ENCODE measurements at places on chromosomes 5 and 9.
A peak's percentile ranks its signal among the peaks of the same experiment; 100 is the strongest.

- no peak for DNase-seq
Measured at GRCh38 chr9:77865385-77866047, 166.1 kb downstream of the GNAQ start.

DNA sequence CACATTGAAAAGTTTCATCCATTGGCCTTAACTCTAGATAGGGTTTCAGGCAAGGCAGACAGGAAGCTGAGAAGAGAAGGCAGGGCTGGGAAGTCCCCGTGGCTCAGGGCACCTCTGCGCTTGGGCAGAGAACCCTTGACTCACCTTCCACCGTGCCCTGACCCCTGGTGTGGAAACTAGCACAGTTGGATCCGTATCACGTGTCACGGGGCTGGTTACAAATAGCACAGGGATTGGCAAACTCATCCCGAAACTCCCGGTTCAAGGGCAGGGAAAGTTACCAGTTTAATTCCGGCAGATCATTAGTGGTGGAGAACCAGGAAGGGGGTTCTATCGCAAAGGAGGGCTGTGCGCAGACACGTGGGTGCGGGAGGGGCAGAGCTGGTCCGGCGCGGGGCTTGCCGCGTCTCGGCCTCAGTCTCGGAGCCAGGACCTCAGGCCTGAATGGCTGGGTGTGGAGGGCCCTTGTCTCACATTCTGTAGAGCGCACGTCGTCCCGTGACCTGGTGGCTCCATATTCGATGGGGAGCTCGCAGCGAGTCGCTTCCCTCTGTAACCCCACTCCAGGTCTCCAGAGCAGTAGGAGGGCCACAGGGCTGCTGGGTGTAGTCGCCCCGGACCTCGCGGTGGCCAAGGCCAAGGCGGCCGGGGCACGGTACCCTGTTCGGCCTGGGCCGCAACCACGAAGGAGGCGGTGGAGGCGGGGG, 771 bp upstream of the TMEM171 start:
- no peak for DNase-seq

GRCh38 chr5:143247134-143247815, 156.2 kb downstream of the NR3C1 start:
- DNase-seq: no peak

GRCh38 chr5:23820765-23821471, 313.5 kb downstream of the PRDM9 start:
- peak; percentile 57 for DNase-seq

DNA sequence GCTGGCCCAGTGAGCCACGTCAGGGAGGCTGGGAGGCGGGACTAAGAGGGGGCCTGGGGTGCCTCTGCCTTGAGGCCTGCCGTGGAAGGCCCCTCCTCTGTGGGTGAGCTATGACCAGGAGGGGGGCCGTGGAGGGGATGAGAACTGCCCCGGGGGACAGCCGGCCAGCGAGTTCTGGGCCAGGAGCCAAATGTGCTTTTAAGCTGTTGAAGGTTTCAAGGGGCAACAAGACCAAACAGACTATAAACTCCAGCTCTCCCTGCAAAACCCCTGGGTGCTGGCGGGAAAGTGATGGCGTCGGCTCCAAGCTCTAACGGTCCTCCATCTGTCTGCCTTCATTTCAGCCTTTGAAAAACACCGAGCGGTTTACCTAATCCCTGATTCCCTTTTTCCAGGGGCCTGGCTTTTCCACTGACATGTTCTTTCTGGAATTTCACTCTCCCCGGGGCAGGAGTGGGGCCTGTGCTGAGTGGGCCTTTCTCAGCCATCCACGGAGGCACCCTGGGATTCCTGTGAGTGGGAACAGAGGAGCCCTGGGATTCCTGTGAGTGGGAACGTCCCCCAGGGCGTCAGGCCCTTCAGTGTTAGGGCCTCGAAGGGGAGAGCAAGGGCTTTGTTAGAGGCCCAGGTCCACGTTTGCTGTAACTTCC, 65.6 kb downstream of the COL5A1 start:
- DNase-seq: no peak

GRCh38 chr9:77752554-77752953, 104.4 kb upstream of the GNA14 start:
- DNase-seq: no peak

DNA sequence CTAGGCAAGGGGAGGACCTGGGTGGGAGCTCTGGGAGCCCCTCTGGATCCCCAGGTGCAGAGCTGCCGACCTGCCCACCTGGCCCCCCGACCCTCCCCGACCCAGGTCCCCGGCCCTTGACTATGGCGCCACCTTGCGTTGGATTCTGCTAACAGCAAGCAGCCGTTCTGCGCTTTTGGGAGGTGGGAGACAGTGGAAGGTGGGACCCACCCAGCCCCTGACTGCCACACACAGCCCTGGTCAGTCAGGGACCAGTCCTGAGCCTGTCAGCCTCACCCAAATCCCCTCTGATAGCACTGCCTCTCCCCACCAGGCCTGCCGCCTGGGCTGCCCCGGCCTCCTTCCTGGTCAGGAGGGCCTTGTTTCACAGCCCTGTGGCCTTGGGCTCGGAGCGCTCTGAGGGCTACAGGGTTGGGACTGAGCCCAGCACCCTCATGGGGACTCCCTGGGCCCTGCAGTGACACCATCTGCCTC, 77.9 kb downstream of the HMCN2 start:
- DNase-seq: no peak

DNA sequence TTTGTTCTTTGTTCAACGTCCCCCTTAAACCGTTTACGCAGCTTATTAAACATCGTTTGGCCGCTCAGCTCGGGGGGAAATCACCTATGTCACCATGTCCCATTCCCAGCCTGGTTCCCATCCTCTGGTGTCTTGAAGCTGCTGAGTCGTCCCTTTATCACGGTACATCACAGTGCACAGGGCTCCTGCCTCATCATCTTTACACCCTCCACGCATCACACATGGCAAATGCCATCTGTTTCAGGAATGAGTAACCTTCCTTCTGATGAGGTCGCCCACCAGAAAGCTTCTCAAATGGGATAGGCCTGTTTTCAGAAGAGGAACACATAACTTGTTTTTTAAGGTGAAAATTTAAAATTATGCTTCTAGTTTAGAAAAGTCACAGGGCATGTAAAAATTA, 7.9 kb upstream of the LHX6 start:
- DNase-seq: no peak

- no peak for DNase-seq
Measured at GRCh38 chr5:94433397-94434163, 184.8 kb downstream of the KIAA0825 start.

DNA sequence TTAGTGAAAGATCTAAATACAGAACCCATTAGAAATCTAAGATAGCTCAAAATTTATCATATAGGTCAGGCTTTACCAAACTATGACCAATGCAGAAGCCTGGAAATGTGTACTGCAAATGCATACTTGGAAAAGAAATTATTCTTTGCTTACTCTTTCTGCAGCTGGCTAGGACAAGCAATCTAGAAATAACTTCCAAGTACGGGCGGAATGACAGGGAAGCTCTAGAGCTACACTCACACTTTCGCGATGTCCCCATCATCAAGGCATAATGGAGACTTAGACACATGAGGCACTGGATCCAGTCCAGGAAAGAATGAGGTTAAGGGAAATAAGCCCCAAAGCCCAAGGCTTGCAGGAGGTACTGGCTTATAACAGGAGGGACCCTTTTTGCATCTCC, 22.4 kb upstream of the MAP1B start:
- no peak for DNase-seq

GRCh38 chr9:28539434-28540070, 966.3 kb upstream of the C9orf72 start:
- DNase-seq: peak; percentile 39

DNA sequence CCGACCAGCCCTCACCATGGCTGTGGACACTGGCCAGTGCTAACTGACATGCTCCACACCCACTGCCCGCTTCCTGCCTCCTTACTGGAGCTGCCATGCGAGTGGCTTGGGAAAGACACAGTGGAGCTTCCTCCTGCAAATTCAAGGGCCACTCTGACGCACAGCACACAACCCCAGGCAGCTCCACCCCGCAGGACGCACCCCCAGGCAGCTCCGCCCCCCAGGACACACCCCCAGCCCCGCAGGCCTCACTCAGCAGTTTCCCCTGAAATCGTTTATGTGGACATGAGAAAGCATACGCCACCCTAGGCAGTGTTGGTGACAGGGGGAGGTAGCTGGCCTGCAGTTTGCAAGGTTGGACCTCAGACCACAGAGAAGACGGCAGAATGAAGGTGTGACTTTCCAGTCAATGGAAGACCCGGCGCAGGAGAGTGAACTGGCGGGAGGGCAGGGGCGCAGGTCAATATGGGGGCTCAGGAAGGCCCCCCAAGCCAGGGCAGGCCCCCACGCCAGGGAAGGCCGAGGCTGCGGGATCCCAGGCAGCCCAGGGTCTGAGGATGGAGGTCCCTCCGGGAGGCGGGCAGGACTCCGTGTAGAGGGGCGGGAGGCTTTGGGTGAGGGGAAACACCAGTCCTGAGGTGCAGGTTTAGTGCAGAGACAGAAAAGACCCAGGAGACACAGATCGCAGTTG, 21.6 kb downstream of the LPCAT1 start:
- DNase-seq: no peak

DNA sequence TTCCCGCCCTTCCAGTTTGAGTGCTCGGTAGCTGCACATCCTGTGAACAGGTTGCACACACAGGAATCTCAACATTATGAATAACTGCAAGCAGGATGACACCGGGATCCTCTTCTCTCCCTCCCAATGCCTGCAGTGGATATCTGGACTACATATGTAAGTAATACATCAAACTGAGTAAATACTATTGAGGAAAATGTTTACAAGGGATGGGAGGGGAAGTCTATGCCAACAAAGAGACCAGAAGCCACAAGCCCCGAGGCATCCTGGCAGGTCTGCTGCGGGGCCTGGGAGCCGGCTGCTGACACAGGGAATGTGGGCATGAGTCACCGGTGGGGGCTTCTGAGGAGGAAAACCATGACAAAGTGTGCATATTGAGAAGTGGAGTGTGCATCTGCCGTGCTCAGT, 8.6 kb upstream of the ANKRD33B start:
- DNase-seq: no peak

GRCh38 chr5:169751490-169751889, 114.4 kb downstream of the DOCK2 start:
- DNase-seq: no peak

DNA sequence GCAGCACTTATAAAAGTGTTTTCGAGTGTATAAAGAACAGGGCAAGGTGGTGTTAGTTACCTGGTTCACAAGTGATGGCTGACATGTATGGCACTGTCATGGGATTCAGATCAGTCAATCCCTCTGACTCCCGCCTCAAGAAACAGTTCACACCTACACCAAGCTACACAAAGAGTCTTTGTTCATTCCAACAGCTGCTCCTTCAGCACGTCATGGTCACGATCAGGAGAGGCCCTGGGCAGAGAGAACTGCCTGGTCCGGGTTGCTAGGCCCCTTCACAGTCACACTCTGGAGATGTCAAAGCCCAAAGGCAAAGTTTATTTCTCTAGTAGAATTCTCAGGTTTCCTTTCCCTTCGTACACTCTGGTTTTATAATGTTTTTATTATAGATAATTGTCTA, 426.7 kb downstream of the ZSWIM6 start:
- DNase-seq: no peak

GRCh38 chr5:126975796-126976195, 54.6 kb downstream of the MARCHF3 start:
- no peak for DNase-seq

DNA sequence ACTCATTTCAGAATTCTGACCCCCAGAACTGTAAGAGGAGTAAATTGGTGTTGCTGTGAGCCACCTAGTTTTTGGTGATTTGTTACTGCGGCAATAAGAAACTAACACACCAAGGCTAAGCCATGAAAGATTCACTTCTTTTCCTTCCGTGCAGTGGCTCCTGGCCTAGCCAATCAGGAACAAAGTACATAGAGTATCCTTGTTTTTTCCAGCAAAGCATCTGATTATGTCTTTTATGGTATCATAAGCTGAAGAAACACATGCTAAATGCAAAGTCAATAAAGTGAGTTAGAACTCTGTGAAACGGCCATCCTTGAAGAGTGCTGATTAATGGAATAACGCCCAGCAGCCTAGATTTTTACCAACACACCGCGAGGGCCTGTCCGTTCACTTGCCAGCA, 11.4 kb downstream of the RNF130 start:
- DNase-seq: no peak

DNA sequence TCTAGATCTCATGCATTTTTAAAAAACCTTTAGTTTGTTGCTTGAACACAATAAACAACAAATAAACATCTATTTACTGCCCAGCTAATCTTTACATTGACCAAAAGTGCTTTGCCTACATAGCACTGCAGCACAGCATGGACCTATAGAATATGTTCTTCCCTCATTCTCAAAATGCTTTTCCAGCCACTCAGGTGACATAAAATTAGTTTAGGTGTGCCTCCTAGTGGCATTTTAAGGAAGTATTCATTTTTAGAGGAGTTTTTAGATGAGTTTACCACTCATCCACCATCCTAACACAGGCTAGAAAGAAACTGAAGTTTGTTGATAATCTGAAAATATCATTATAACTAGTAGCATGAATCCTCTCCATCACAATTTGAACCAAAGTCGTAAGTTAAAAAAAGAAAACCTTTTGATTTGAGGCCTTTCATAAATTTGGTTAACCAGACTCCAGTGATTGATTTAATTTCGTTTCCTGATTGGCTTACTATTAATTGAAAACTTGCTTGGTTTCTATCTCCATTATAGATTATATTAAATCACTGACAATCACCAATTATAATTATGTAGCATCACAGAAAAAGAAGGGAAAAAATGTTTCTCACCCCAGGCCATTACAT, 12.6 kb downstream of the PLGRKT start:
- DNase-seq: no peak

GRCh38 chr5:25974451-25974850, 1063.9 kb downstream of the CDH9 start:
- no peak for DNase-seq

DNA sequence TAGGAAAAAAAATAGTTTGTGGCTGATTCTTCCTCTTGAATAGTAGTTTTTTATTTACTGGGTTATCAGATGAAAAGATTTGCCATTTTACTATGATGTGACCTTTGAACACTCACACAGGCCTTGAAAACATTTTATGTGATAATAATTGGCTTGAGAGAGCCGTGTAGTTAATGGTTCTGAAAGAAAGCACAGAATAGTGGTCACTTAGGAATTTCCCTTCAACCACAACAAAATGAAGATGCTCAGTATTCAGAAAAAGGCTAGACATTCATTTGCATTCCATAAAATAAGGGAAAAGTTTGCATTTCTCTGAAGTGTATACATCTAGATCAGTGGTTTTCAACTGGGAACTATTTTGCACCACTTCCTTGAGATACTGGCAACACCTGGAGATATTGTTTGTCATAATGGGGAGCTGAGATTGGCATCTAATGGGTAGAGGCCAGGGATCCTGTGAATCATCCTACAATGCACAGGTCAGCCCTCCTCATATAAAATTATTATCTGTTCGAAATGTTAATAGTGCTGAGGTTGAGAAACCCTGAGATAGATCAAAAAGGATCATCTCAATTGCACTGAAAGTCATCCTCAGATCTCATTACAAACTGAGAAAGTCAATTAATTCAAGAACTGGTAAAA, 446.4 kb upstream of the CCNG1 start:
- no peak for DNase-seq

DNA sequence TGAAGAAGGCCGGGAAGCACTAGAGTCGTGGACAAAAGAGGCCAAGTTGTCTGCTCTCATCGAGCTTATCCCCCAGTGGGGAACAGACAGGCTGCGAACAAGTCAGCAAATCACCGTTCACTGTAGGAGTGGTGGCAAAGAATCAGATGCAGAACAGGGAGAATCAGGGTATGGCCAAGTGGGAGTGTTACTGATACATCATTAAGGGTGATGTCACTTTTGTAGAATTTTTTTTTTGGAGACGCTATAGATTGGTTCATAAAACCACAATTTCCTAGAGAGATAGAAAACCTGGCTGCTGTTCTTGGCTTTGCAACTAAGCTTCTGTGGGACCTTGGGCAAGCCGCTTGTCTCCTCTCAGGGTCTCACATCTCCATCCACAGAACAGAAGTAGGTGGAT, 21.3 kb downstream of the SPRY4 start:
- DNase-seq: no peak

Measured in SHP77 treated with DMSO at 0.1 percent for 48 hours (cell line).